ENCODE measurements at places on chromosomes 16 and 17.

- no peak for DNase-seq
Measured at GRCh38 chr16:22402191-22402590, 27.8 kb upstream of the CDR2 start.

DNA sequence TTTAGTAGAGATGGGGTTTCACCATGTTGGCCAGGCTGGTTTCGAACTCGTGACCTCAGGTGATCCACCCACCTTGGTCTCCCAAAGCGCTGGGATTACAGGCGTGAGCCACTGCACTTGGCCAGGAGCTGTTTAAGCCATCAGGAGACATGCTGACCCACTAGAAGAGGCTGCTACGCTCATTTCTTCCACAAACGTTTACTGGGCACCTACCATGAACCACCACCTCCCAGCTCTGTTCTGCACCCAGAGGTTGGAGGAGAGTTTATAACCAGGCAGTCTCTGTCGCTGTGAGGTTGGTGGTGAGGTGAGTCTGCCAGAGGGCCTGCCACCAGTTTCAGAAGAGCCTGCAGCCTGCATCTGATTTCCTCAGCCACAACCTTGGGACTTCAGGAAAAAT is 51.8 kb downstream of the SF3B3 start:
- DNase-seq: no peak

DNA sequence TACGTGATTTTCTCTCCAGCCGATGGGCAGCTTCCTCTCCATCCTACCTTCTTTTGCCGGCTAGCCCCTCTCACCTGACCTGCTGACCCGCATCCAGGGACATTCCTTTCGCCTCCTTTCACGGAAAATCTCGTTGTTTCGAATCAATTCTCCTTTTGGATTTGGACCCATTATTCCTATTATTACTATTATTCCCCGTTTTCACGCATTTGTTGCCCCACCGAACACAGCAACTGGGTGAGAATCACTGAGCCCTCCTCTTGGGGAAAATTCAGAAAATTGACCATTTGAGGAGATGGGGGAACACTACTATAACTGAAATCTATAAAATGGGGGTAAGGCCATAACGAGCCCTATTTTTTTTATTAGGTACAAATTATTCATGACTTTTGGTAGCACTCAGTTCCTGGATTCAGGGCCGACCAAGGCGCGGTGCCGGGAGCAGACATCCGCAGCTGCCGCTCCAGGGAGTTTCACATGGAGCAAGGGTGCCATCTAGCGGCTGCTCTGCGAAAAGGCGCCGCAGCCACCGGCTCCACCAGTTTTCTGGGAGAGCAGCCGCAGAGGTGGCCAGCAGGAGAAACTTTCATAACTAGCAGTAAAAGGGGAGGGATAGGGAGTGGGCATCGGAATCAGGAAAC is 3.3 kb upstream of the HOXB8 start:
- DNase-seq: peak; percentile 70

- DNase-seq: no peak
Measured at GRCh38 chr16:87834005-87834667, 35.2 kb downstream of the SLC7A5 start.

DNA sequence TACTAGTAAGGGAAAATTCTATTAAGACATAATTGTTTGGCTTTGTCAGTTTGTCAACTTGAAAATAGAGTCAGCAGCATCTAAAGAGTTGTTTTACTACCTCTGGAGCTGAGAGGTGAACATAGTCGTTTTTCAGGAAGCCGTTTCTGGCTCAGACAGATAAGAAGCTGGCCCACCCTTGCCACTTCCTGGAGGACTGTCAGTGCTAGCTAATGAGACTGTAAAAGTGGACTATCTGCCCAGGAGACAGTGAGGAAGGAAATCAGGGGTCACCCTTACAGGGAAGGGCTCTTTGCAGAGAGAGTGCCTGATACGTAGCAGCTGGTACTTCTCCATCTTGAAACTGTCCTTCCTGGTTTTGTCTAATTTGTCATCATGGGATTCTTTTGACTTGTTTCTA is 328.7 kb downstream of the WWOX start:
- DNase-seq: no peak

DNA sequence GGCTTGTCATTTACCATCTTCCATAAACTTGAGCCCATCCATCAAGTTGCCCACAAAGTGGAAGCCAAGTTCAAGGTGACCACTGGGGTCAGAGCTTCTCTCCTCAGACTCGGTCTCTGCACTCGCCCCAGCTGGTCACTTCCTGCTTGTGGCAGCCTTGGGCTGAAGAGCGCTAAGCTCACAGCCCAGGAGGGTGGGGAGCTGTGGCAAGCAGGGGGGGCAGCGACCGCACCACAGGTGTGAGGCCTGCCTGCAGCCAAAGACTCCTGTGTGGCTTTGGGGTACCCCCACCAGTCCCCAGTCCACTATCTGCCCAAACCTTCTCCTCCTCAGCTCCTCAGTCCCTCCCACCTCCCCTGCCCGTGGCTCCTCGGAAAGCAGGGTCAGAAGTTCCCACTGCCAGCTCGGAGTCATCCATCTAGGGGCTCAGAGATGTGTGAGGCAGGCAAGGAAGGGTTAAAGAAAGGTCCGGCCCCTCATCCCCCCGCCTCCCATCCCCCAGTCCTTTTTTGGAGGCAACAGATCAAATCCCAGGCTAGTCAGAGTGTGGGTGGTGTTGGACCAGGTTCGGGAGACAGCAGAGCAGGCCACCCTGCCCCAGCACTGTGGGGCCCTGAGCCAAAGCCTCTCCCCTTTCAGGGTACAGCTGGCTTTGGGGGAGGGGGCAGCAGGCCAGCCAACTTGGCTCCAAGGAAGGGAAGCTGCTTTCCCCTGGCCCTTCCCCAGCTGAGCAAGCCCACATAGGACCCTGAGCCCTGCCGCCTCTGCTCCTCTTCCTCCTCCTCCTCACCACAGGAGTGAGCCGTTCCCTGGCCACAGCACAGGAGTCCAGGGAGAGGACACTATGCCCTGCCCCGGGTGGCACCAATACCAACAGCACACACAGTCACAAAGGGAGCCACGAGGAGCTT is 3.2 kb downstream of the CSF3 start:
- DNase-seq: no peak

DNA sequence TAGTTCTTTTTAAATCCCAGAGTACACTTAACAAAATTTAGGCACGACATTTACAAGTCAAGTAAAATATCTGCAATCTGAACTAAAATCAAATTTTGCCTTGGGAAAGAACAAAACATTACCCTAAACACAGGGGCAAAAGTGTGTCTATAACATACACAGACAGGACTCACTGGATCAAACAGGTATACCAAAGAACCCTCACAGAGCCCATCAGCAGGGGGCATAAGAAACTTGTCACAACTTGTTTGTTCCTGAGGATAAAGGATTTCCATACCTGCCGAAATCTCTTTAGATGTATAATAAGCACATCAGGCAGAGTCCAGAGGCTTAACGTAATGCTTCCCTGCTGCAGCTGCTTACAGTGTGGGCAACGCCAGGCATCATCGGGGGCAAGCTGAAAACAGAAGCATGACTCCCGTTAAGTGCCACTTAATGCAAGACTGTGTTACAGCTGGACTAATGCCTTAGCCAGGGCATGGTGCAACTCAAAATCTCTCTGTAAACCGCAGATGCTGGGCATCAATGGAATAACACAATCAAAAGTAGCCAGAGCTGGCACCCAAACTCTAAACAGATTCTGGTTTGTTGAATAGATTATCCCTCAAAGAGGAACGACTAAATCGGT is 67.0 kb downstream of the USP31 start:
- DNase-seq: no peak

DNA sequence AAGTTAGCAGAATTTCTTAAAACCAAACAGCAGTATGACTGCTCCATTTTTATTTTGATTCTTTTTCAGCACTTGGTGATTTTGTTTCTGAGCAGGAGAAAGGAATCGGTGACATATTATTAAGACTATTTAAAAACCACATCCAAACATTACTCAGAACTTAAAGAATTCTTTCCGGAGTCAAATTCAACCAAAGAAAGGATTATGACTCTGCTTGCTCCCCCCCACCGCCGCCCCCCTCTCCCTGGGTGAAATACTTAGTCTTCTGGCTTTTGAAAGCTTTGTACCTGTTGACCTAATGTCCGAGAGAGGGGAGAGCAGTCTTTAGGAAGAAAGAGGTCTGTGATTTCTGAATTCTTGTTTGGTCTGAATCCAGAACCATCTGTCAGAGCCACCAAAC is 17.9 kb upstream of the COL1A1 start:
- no peak for DNase-seq

DNA sequence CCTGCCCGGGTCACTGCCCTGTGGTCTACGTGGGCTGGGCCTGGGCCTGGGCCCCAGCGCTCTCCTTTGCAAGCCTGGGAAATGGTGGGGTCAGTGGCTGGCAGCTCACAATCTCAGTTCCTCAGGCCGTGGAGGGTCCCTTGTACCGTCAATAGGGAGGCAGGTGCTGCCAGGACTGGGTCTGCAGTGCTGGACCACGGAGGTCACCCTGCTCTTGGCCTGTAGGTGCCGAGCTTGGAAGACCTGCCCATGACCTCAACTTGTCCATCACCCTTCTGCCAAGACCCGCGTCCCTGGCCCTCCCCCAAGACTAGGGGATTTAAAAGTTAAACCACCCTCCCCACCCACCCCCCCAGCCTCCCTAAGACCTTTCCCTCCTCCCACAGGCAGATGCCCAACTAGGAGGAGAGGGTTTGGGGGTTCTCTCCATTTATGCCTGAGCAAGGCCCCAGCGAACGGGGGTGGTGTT is 2.5 kb downstream of the TBX2 start:
- no peak for DNase-seq

- peak; percentile 12 for DNase-seq
Measured at GRCh38 chr16:87324411-87325275, 7.5 kb upstream of the C16orf95 start.

GRCh38 chr17:19287651-19288050 is 50.5 kb downstream of the EPN2 start:
- no peak for DNase-seq

DNA sequence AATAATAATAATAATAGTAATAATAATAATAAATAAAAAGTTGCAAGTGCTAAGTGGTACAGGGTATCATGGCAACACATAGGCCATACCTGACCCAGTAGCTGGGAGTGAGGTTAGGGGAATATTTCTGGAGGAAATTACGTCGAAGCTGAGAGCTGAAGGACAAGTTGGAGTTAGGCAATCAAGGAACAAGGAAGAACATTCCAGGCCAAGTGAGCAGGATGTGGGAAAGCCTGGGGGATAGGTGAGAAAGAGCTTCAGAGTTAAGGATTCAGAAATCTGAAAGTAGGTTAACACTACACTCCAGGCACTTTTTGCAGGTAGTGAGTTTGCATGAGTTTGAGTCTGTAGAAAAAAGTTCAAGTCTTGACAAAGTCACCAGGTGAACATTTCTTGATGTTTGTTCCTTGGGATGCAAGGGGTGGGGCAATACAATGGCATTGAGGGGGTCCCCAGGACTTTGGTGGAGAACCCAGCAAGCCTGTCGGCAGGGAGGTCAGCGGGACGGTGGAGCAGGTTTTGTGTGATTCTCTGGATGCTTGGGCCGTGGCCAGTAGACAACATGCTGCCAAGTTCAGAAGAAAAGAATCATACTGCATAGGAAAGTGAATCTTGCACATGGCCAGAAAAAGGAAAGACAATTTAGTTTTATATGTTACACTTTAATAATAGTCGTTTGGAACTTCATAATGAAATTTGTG is 27.7 kb upstream of the MPHOSPH6 start:
- DNase-seq: no peak

GRCh38 chr17:2724784-2725164 is 13.2 kb upstream of the CLUH start:
- DNase-seq: no peak

DNA sequence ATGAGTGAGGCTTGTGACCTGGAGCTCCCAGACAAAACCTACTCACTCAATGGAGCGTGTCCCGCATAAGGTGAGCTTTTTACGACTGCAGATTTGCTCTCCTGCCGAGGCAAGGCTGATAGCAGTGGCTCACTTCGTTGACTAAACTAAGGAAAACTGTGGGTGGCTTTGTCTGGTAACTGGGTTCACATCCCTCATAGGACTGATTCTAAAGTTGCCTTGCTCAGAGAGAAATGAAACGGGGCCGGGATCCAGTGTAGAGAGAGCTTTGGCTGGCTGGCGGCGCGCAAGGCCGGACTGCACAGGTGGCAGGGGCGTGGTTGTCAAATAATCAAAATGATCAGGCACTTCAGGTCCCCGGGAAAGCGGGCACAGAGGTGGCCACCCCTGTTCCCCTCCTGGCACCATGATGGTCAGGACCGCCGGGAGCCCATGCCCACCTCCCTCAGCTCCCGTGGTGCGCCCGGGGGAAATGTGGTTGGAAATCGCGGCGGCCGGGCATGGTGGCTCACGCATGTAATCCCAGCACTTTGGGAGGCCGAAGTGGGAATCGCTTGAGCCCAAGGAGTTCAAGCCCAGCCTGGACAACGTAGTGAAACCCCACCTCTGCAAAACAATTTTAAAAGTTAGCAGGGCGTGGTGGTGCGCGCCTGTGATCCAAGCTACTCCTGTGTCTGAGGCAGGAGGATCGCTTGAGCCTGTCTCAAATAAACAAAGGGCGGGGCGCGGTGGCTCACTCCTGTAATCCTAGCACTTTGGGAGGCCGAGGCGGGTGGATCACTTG is 26.6 kb upstream of the OR1F1 start:
- DNase-seq: no peak
